ENCODE measurements at places on chromosomes 1 and 21.

DNA sequence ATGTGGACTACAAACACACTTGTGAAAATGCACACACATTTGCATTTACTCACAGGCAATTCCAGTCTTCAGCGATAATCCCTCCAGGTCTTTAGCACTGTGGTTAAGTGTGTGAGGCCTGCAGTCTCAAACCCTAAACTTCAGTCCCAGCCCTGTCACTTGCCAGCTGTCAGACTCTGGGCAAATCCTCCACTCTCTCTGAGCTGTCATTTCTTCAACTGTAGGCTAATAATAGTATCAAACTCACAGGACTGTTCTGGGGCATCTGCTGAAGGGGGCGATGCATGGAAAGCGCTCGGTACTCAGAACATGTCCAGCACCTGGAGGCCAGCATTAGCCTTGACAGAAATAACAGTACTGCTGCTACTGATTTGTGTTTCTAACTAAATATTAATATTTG, 48.2 kb downstream of the NEK2 start:
- DNase-seq, result no peak

GRCh38 chr1:173295995-173296394, 88.9 kb upstream of the TNFSF4 start:
- DNase-seq, result no peak

GRCh38 chr1:59422921-59423575, 126.2 kb downstream of the FGGY start:
- no peak for DNase-seq

DNA sequence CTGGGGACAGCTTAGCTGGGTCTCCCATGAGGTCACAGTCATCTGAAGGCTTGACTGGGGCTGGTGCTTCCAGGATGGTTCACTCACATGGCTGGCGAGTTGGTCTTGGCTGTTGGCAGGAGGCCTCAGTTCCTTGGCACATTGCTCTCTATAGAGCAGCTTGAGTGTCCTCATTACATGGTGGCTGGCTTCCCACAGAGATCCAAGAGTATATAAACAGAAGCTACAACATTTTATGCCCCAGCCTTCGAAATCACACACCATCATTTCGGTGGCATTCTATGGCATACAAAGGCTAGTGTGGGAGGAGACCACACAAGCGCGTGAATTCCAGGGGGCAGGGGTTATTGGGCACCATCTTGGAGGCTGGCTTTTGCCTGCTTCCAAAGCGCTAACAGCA, 63.0 kb downstream of the ALPL start:
- DNase-seq, result no peak

- DNase-seq, result no peak
Measured at GRCh38 chr1:54486907-54487306, 61.1 kb upstream of the ACOT11 start.

- DNase-seq, result no peak
Measured at GRCh38 chr1:86063721-86064120, 92.9 kb downstream of the COL24A1 start.

- no peak for DNase-seq
Measured at GRCh38 chr1:154129391-154129970, 25.4 kb downstream of the NUP210L start.

- no peak for DNase-seq
Measured at GRCh38 chr21:46205766-46206162, 21.5 kb upstream of the SPATC1L start.

DNA sequence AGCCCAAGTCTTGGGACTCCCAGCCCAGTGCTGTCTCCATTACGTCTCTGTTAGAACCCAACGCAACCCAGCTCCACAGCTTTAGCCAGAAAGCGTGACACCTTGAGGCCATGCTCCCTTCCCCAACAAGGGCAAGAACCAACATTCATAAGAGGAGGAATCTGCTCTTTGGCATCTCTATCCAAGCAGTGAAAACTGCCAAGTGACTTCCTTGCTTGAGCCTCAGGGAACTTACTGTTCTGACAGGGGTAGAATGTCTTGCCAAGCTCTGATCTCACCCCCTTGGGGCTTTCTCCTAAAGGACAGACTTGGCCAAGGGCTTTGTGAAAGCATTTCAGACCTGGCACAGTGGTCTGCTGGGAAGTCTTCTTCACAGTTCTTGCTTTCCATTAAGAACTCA, 56.6 kb downstream of the SYT6 start:
- no peak for DNase-seq

DNA sequence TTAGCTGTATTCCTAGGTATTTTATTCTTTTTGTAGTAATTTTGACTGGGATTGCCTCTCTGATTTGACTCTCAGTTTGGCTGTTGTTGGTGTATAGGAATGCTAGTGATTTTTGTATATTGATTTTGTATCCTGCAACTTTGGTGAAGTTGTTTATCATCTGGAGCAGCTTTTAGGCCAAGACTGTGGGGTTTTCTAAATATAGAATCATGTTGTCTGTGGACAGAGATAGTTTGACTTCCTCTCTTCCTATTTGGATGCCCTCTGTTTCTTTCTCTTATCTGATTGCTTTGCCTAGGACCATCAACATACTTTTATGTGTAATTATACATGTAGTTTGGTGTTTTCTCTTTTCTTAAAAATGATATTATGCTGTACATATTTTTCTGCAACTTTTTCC, 27.2 kb downstream of the CD46 start:
- DNase-seq, result no peak

- DNase-seq, result no peak
Measured at GRCh38 chr1:42172381-42173133, 8.0 kb upstream of the GUCA2A start.

GRCh38 chr1:4530166-4530785, 124.1 kb upstream of the AJAP1 start:
- DNase-seq, result no peak

DNA sequence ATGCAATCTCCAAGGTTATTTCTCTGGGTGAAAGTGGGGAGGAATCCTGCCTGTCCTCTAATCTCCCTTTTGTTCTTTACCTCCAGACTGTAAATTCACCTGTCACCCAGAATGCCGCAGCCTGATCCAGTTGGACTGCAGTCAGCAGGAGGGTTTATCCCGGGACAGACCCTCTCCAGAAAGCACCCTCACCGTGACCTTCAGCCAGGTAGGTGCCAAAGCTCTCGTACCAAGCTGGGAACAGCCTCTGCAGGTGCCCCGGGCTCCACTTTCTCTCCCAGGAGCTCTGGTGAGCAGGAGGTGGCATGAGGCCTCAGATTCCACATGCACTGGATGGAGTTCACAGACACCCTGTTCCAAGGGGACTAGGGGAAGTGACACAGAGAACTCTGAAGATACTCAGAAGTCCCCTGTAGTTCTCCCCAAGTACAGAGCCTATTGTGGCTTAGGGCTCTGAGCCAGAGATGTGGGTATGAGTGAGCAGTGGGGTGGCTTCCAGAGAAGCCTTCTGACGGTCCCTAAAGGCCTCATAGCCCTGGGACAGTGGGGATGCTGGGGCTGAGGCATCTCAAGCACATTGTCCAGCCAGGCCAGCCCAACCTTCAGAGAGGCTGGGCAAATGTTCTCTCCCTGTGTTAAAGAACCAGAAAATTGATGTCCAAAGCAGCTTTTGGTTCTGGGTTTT, 30.9 kb downstream of the RASSF5 start:
- no peak for DNase-seq

- DNase-seq, result no peak
Measured at GRCh38 chr1:26784023-26784871, 3.5 kb upstream of the PIGV start.

All from CD4-positive, alpha-beta T cell treated with Interleukin-12 subunit alpha and Interleukin-12 subunit beta, for 1 hour (primary cell).